Fibroblast of lung (primary cell): ENCODE measurements at places on chromosomes 1 and 21.

- no peak for DNase-seq
These were observed 63.0 kb downstream of the ROR1 start for GRCh38 chr1:63836830-63837229.

- no peak for DNase-seq
These were observed 112.7 kb downstream of the SIPA1L2 start for GRCh38 chr1:232517204-232517603.

GRCh38 chr1:3069491-3070308 is 697 bp downstream of the PRDM16 start:
- peak; percentile 75 for DNase-seq

- DNase-seq = no peak
These were observed 86.2 kb downstream of the RIPK4 start for GRCh38 chr21:41680444-41681347.

GRCh38 chr1:36567601-36568341 is 85.1 kb upstream of the CSF3R start:
- no peak for DNase-seq

DNA sequence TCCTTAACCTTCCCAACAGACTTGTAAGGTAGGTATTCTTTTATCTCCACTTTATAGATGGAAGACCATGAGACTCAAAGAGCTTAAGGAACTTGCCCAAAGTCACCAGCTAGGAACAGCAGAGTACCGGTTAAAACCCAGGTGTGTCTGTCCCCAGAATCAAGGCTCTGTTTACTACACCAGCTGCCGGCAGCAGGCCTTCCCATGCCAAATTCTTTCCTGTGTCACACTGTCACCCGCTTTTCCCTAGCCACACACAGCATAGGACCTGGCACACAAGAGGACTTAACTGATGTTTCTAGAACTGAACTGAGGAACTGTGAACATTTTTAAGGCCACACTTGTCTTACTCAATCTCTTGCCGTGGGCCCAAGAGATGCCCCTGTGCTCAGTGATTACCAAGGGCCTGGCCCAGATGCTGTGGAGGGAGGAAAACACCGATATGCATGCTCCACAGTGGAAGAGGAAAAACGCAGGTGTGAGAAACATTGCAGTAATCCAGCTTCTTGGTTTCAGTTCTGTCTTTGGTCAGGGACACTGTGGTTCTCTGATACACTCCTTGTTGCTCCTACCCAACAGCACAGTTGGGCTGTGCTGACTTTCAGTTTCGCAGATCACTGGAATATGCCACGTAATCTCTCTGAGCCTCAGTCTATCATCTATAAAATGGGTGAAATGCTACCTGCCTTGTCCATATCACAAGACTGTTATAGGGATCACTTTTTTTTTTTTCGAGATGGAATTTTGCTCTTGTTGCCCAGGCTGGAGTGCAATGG is 13.9 kb upstream of the LY9 start:
- no peak for DNase-seq

DNA sequence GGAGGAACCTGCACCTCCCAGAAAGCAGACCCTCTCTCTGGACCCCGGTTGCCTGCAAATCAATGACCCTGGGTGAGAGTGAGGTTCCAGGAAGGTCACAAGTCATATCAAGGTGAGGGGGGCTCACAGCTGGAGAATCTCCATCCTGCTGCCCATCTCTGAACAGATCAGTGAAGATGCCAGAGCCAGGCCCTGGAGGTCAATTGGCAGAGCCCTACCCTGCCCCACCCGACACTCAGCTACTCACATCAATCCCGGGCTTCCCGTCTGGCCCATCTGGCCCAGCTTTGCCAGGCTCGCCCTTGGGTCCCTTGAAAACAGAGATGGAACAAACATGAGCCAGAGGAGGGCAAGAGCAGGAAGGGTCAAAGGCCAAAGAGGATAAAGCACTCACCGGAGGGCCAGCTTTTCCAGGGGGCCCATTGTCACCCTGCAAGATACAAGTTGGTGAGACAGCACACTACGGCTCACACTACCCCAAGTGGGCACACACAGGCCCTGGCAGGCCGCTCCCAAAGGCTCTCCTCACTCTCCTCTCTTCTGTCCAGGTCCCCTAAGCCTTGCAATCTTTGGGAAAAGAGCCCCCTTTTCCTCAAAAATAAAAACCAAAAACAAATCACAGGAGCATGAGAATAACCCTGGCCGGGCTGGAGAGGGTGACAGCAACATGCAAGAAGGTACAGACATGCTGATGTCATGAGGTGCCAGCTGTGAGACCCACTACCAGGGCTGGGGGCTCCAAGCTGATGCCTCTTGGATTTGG is 2.9 kb downstream of the COL9A2 start:
- no peak for DNase-seq

DNA sequence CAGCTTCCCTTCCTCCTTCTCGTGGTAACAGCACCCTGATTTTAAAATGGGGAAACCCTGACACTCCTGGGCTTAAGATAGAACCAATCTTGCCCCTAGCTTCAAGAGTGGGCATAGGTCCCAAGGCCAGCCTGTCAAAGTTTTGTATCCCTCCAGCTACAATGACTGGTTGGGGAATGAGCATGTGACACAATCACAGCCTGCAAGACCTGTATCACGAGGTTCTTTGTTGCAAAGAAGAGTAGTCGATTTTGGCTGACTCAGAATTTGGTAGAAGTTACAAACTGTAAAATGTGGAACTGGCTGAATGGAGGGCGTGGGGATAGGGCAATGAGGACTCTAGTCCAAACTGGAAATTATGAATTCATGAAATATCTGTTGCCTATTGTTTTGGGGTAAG is 18.7 kb downstream of the CTSK start:
- DNase-seq = no peak
